ENCODE measurements at places on chromosomes 1 and 21.
A peak's percentile ranks its signal among the peaks of the same experiment; 100 is the strongest.

- DNase-seq: no peak
These were observed 48.0 kb downstream of the LYST start for GRCh38 chr1:235818632-235819136.

DNA sequence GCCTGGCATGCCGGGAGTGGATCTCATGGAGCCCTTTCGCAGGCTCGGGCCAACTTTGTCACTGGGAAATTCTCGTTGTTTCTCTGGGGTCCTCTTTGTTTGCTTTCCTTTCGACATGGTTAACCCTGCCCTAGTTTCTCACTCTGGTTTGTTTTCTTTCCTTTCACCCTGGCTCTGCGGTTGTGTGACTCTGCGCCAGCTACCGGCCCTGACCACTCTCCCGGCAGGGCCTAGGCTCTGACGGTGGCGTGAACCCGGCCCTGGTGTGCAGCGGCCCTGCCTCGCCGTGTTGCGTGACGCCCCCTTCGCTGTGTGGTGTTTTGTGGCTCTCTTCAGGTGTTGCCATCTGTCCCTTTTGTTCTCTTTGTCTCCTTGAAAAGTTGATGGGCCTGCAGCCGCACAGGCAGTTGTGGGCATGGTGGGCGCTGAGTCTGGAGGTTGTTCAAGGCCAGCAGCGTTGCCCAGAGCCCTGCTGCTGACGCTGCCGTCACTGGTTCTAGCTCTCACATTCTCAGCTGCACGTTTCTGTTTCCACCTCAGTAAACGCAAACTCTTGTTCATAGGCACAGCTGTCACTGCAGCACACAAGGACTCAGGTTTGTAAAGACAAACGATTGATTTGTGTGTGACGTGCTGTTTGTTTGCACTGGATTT is 64.6 kb upstream of the DIP2A start:
- no peak for DNase-seq

DNA sequence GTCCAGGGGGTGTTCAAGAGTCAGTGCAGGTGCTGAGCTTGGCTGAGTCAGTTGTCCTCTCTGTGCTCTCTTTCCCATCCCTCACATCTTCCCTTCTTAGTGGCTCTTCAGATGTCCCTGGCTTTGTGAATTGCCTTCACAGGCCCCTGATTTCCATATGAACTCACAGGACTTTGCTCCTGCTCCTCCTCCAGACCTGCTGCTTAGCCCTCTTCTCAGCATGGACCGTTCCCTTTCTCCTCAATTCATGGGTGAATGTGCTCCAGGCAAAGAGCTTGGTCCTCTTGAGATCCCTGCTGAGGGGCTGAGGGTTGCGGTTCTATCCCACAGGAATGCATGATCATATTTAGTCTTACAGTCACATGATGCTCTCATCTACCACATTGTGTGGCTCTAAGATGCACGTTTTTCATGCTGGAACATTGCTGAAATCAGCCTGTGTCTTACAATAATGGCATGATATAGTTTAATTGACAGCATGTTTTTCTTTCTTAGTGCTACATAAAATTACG is 30.5 kb downstream of the CACNA1E start:
- no peak for DNase-seq

- peak; percentile 30 for DNase-seq
These were observed 71.2 kb downstream of the DPYD start for GRCh38 chr1:97849345-97850340.

- peak; percentile 26 for DNase-seq
These were observed 305.4 kb upstream of the PTBP2 start for GRCh38 chr1:96416111-96416595.
